ENCODE measurements at places on chromosomes 2 and 18.

GRCh38 chr18:75977081-75977480 lies 518.0 kb downstream of the ZNF516 start:
- DNase-seq = no peak

- DNase-seq = no peak
Measured at GRCh38 chr18:269480-270095, 1.7 kb upstream of the THOC1 start.

GRCh38 chr2:44168681-44169154 lies at the start of gene PPM1B:
PPM1B (plus strand) TSS chr2:44168875; CDS start chr2:44201200, 32,325 bp downstream.
- DNase-seq = peak; percentile 100

- DNase-seq = no peak
Measured at GRCh38 chr2:143070704-143071103, 58.5 kb upstream of the ARHGAP15 start.

- DNase-seq = no peak
Measured at GRCh38 chr2:163715668-163716067, 20.1 kb downstream of the FIGN start.

DNA sequence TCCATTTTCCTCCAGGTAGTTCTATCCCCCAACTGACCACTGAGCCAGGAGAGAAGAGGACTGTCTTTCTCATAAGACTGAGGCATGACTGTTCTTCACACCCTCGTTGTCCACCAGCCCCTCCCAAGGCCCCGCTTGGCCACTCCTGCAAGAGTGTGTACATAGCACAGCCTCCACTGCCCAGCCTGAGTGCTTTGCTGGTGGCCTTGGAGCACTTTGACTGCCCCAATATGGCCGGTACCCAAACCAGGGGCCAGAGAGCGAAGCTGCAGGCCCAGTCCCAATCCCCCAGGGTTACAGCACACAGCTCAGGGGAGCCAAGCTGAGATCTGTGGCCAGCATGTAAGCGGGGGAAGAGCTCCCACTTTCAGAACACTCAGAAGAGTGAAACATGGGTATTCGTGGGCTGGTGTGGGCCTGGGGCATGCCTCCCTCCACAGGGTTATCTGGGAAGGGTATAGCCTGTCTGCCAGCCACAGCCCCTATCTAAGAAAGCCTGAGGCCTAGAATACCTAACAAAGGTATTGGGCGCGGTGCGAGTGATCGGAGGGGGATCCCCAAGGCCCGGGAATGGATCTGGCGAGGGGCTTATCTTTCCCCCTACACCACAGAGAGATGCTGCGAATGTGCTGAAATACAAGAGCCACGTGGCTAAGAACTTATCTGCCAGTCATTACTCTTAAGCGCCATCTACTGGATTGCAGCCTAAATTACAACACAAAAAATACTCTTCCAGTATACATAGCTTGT lies 163.8 kb downstream of the WDPCP start:
- DNase-seq = peak; percentile 23

DNA sequence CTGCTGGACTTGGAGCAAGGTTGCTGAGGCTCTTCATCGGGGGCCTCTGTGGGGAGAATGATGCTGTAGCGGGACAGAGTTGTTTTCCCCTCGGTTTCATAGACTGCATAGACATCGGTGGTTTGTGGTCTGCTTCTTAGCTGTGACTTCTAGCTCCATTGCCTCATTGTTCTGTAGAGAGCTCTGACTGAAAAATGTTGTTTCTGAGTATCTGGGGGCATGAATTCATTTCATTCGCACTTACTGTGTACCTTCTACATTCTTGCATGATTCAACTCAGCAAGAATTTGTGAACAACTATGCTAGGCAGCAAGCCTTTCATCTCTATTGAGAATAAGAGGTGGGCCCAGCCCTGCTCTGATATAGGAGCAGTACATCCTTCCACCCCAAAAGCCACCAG lies 406.8 kb downstream of the NBAS start:
- DNase-seq = no peak
